ENCODE measurements at places on chromosomes 2 and 18.

DNA sequence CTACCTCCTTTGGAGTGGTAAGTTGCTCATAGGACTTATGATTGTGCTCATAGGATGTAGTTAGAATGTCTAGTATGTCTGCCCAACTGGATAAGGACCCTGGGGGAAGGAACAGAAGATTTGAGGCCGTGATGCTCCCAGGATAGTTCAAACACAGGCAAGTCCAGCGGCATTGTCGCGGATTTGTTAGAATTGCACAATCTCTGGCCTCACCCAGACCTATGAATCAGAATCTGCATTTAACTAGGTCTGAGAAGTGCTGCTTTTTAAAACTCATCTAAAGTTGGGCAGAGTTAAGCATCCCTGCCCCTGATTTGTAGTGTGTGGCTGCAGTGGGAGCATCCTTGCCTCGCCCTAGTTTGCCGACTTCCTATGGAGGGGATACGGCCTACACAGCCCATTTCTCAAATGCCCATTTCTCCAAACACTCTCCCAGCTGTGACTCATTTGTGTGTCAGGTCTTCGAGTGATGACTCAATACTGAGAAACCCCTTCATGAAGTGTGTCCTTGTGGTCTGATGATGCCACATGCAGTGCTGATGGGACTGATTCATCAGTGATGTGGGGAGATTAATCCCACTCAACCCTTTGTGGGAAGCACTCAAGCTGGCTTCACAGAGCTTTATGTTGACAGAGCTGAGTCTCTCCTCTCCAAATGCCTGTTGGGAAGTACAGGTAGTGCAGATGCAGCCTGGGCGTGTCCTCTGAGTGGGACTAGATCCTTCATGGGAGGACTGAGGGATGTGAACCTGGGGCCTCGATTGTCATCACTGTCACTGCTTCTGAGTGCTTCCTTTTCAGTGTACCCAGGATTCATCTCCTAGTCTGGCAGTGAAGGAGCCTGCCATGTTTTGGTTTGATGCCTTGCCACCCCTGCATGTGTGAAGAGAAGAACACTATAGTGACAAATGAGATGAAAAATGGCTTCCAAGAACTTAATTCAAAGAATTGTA, 18.7 kb downstream of the SMIM21 start:
- no peak for DNase-seq

- DNase-seq = no peak
Observed at GRCh38 chr18:62522178-62522503, 684 bp upstream of the ZCCHC2 start.

DNA sequence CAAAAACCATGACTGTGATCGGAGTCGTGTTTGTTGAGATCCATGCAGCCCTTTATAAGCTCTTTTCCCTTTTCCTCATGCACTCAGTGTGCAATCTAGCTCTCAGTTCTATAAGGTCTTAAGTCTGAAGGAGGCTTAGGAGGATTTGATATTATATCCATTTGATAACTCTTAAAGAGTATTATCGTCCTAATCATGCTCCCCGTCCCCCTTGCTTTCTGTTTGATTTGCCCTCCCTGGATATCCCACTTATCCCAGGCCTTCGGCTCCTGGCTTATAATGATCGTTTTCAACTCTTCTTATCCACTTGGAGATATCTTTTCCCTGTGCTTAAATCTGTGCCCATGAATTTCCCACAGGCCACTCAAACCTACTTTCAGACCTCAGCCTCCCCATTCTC, 1917.7 kb upstream of the PIK3C3 start:
- DNase-seq = no peak

- no peak for DNase-seq
Observed at GRCh38 chr2:233081232-233081730, 21.1 kb downstream of the INPP5D start.

- DNase-seq = no peak
Observed at GRCh38 chr18:27824841-27825681, 351.9 kb downstream of the CDH2 start.

DNA sequence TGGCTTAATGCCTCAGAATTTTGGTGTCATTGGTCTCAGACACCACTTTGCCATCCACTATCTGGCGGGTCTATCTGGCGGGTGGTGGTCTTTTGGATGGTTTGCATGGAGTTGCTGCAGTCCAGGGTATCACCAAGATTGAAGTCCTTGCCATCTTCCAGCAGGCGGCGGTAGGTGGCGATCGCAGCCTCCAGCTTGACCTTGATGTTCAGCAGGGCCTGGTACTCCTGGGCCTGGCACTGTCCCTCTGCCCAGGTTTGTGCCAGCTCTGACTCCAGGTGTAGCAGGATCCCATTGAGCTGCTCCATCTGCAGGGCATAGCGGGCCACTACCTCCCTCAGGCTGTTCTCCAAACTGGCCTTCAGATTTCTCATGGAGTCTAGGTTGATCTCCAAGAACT, 188.2 kb downstream of the MEMO1 start:
- no peak for DNase-seq

DNA sequence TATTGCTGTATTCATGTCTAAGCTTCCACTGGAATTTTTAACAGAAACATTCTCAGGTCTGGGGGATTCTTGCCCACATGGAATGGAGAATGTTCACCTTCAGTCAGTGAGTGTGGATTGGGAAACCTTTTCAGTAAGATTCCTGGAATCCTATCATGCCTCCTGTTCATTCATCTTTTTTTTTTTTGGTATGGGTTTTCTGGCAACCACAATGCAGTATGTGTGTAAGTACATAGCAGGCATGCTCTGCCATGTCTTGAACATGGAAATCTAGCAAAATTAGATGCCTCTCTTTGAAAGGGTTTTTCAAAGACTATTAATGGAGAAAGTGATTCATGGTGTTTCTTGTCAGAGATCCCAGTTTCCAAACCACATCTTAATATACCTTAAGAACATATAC, 176.5 kb downstream of the LTBP1 start:
- no peak for DNase-seq

GRCh38 chr2:155115846-155116245, 417.4 kb downstream of the KCNJ3 start:
- DNase-seq = no peak

- no peak for DNase-seq
Observed at GRCh38 chr18:48095726-48096125, 165.3 kb upstream of the SMAD2 start.

DNA sequence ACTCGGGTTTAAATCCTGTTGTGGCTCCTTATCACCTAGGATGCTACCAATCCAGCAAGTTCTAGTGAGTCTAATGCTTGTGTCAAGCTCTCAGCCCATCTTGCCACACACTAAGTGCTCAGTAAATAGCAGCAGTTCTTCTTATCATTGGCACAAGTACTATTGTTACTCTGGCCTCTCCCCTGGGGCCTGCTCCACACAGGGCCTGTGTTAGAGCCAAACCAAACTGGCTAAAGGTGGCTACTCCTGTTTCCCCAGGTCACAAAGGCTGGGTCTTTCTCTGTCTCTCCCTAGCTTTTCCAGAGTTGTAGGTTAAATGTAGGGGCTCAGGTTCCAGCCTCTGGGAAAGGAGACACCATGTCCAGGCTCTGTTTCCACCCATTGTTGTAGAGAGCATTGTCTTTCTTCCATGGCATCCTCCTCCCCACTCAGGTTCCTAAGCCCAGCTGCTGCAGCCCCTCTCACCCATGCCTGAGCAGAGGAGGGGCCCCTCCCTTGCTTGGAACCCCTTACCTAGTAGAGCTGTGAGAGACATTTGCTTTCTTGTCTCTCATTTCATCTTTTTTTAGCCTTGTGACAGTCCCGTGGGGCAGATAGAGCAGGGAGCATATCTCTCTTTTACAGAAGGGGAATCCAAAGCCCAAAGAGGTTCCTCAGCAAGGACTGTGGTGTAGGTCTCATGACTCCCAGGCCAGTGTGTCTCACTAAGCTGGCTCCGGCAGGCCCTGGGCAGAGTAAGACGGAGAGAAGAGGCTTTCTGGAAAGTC, 56.4 kb upstream of the OTOF start:
- no peak for DNase-seq

- no peak for DNase-seq
Observed at GRCh38 chr2:205188239-205189138, 493.8 kb upstream of the NRP2 start.

DNA sequence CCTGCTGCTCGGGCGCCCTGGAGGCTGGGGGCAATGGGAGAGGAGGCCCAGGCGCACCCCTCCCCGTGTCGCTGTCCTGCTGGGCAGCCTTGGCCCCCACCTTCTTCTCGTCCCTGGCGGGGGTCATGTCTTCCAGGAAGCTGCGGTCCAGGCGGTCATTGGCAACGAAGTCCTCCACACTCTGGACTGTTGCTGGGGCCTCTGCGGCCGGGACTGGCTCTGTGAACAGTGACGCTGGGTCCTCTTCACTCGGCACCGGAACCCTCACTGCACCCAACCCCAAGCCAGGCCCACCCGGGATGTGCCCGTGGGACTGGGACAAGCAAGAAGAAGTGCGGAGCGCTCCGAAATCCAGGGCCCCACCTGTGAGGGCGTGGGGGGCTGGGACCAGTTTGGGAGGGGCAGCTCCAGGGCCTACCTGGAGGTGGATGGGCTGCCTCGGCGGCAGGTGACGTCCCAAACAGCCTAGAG, 308.0 kb downstream of the CCDC74A start:
- no peak for DNase-seq

GRCh38 chr2:241315879-241316631, at the start of gene SEPTIN2:
Gene SEPTIN2 (plus strand): TSS chr2:241315925. CDS start chr2:241324233, 8,308 bp downstream.
- DNase-seq = peak; percentile 76

GRCh38 chr18:27707201-27707600, 469.7 kb downstream of the CDH2 start:
- no peak for DNase-seq

GRCh38 chr2:45925636-45926366, 274.3 kb downstream of the PRKCE start:
- no peak for DNase-seq

- DNase-seq = no peak
Observed at GRCh38 chr2:201574766-201575165, 68.5 kb downstream of the TMEM237 start.

DNA sequence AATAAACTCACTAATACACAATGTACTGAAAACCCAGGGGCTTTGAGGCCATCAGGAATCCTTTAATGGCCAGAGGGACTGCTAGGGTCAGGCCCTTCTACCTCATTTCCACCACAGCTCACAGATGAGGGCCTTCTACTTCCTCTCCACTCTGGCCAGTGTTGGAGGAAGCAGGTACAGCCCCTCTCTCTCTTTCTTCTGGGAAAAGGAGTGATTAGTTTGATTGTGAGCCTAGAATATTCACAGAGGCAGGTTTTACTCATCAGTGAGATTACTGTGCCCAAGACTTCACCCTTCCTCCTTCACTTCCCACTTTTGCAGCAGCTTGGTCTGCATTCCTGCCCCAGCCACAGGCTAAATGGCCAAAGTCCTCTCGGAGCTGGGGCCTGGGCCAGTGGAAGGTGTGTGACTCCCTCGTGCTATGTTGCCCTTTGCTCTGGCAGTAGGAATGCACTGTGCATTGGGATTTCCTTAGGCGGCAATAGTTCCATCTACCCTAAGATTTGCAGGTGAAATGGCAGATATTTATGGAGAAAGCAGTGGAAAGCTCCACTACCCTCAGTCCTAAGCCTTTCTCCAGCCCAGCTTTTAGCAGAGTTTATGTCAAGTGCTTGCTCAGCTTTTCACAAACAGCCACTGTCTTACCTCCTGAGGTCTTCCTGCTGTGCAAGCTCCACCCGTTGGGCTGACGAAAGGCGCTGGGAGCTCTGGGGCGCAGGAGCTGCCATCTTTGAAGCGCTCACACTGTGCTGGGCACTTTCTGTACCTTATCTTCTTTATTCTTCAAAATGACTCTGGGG, 36.2 kb upstream of the YES1 start:
- DNase-seq = no peak

DNA sequence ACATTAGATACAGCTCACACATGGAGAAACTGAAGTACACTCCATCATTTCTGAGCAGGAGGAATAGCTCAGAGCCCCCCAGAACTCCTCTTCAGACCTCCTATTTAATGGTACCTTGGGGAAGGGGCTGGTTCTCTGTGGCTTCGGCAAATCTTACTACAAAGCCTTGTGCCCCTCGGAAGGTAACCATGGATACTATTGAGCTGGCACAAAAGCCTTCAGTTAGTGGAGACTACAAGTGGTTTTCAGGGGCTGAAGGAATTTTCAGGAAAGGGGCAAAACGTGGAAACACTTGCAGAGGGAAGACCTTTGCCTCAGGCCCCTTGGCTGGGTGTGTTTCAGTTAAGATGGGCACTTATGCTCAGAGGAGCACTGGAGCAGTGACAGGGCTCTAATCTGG, 1.1 kb upstream of the FAM237A start:
- DNase-seq = no peak

- DNase-seq = no peak
Observed at GRCh38 chr2:171279983-171280790, 119.5 kb upstream of the TLK1 start.

- DNase-seq = no peak
Observed at GRCh38 chr2:26088038-26088643, 54.3 kb downstream of the RAB10 start.

DNA sequence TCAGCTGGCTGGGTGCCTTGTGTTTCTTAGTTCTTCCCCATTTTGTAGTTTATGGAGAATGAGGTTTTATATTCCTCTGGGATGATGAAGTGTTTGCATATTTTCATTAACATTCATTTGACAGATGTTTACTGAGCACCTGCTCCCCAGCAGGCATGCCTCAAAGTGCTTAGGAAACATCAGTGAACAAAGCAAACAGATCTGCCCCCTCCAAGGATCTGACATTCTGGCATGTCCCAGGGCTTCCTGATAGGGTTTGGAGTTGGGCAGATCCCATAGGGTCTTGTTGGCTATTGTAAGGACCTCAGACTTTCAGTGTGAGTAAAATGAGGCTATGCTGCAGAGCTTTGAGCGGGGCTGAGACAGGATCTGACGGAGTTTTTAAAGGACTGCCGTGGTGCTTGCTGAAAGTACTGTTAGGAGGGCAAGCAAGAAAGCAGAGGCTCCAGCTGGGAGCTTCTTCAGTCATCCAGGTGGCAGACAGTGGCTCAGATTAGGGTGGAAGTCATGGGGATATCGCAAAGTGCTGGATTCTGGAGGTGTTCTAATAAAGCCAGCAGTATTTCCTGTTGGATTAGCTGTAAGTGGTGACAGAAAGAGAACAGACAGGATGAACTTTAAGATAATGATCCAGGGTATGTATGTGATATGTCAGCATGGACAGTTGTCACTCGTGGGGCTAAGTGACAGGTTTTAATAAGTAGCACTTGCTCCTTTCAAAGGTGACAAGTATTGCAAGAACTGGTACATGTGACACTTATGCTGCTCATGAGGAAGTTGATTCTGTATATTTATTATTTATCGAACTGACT, 11.3 kb upstream of the IAH1 start:
- no peak for DNase-seq

- no peak for DNase-seq
Observed at GRCh38 chr2:148582679-148583511, 61.7 kb upstream of the EPC2 start.

GRCh38 chr2:60333264-60333663, 220.2 kb downstream of the BCL11A start:
- no peak for DNase-seq

DNA sequence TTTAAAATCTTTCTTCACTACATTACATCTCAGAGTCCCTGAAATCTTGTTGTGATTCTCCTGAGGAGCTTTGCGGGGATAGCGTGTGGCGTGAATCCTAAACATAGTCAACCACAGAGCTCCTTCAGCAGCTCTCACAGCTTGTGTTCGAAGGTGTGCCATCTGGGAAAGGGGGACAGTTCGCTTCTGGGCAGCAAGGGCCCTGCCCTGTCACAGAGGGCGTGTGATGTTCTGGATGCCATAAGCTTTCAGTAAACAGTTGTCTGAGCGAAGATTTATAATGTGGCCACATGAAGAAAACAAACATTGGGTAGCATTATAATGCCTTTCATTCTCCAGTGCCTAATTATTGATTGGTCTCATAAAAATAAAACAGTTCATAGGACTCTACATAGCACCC, 172.5 kb downstream of the MYO1B start:
- DNase-seq = no peak

GRCh38 chr2:194549387-194549786, 1107.6 kb upstream of the SLC39A10 start:
- no peak for DNase-seq

GRCh38 chr2:26671691-26672090, 20.8 kb upstream of the KCNK3 start:
- no peak for DNase-seq
